ENCODE measurements at places on chromosomes 5 and 9. TPM values are rescaled to one million over a fixed set of nuclear protein-coding genes. Genes with fewer than 3 reads are reported as not detected.

KCNIP1 gene
- total RNA-seq: not detected

FAM114A2 gene
- total RNA-seq: 40.7 TPM

COL23A1 gene
- not detected for total RNA-seq

MELK gene
- total RNA-seq: 26.2 TPM

FSTL4 gene
- total RNA-seq: not detected

NUTM2F gene
- total RNA-seq: not detected

CCNB1 gene
- 124 TPM for total RNA-seq

DIRAS2 gene
- not detected for total RNA-seq

PTGES gene
- 4.4 TPM for total RNA-seq

ZNF366 gene
- 0.06 TPM for total RNA-seq

GABRA6 gene
- not detected for total RNA-seq

PIP5K1B gene
- total RNA-seq: 0.06 TPM

FUBP3 gene
- total RNA-seq: 43.0 TPM

NDUFAF2 gene
- 34.3 TPM for total RNA-seq

CDC20B gene
- total RNA-seq: 0.06 TPM

PCDHGB4 gene
- total RNA-seq: 20.1 TPM

ADAMTS19 gene
- 0.26 TPM for total RNA-seq

SPINK6 gene
- not detected for total RNA-seq

TLX3 gene
- not detected for total RNA-seq

DAB2IP gene
- 36.7 TPM for total RNA-seq

ACER2 gene
- total RNA-seq: 2.5 TPM

DNAH5 gene
- total RNA-seq: 0.13 TPM

ZNF883 gene
- total RNA-seq: 1.7 TPM

SHOC1 gene
- total RNA-seq: not detected

HOMER1 gene
- total RNA-seq: 3.6 TPM

MIGA2 gene
- total RNA-seq: 22.7 TPM

SPINK4 gene
- not detected for total RNA-seq

PTTG1 gene
- total RNA-seq: 152 TPM

EGFL7 gene
- 15.5 TPM for total RNA-seq

ENHO gene
- total RNA-seq: not detected

SH2D3C gene
- 1.1 TPM for total RNA-seq

LCN2 gene
- total RNA-seq: not detected

LHX3 gene
- total RNA-seq: not detected

S1PR3 gene
- total RNA-seq: 17.5 TPM

ST8SIA4 gene
- 0.26 TPM for total RNA-seq

CXCL14 gene
- total RNA-seq: not detected

UTP15 gene
- 14.9 TPM for total RNA-seq

IL7R gene
- 0.12 TPM for total RNA-seq

KCNT1 gene
- total RNA-seq: not detected

OSMR gene
- total RNA-seq: 56.5 TPM

GABRA1 gene
- total RNA-seq: under 0.01 TPM

SPINK1 gene
- total RNA-seq: not detected

FOXD4L4 gene
- 0.26 TPM for total RNA-seq
